ENCODE measurements at places on chromosomes 1 and 21.

GRCh38 chr1:246815693-246816270 lies 91.6 kb downstream of the SCCPDH start:
- no peak for DNase-seq

- DNase-seq: no peak
Measured at GRCh38 chr1:162093095-162093494, 23.6 kb downstream of the NOS1AP start.

GRCh38 chr1:212958175-212958574 lies 7.8 kb downstream of the VASH2 start:
- DNase-seq: no peak

GRCh38 chr1:36689992-36690391 lies 207.3 kb upstream of the CSF3R start:
- no peak for DNase-seq

DNA sequence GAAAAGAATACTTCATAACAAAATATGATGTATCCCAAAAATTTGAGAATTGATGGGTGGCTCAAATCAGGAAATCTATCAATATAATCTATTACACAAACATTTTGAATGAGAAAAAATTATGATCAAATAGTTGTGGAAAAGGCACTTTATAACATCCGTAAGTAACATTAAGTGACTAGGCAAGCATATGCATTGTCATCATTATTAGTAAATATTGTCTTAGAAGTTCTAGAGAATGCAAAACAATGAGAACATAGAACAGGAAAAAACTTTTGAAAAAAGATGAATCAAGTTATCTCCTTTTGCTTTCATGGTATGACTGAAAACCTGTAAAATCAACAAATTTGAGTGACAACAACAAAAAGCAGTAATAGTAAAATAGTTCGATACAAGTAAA lies 42.9 kb downstream of the VCAM1 start:
- no peak for DNase-seq

DNA sequence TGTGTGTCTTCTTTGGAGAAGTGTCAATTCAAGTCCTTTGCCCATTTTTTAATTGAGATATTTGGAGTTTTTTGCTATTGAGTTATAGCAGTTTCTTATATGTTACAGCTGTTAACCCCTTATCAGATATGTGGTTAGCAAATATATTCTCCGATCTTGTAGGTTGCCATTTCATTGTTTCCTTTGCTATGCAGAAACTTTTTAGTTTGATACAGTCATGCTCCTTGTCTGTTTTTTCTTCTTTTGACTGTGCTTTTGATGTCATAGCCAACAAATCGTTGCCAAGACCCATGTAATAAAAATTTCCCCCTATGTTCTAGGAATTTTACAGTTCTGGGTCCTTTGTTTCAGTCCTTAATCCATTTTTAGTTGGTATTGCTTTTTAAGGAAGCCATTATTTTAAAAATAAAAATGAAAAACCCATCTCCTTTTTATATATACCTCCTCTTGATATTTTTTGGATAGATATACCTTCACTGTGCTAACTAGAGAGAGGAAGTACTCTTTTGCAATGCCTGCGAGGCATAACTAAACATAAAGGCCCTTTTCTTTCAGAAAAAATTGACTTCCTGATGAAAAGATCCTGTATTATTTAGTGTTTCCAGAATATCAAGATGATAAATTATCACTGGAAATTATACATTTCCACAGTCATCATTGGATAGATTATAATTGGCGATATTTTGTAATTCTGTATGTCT lies 127.8 kb downstream of the HS2ST1 start:
- DNase-seq: no peak

GRCh38 chr1:25128121-25128621 lies 104.1 kb downstream of the SYF2 start:
- DNase-seq: no peak

DNA sequence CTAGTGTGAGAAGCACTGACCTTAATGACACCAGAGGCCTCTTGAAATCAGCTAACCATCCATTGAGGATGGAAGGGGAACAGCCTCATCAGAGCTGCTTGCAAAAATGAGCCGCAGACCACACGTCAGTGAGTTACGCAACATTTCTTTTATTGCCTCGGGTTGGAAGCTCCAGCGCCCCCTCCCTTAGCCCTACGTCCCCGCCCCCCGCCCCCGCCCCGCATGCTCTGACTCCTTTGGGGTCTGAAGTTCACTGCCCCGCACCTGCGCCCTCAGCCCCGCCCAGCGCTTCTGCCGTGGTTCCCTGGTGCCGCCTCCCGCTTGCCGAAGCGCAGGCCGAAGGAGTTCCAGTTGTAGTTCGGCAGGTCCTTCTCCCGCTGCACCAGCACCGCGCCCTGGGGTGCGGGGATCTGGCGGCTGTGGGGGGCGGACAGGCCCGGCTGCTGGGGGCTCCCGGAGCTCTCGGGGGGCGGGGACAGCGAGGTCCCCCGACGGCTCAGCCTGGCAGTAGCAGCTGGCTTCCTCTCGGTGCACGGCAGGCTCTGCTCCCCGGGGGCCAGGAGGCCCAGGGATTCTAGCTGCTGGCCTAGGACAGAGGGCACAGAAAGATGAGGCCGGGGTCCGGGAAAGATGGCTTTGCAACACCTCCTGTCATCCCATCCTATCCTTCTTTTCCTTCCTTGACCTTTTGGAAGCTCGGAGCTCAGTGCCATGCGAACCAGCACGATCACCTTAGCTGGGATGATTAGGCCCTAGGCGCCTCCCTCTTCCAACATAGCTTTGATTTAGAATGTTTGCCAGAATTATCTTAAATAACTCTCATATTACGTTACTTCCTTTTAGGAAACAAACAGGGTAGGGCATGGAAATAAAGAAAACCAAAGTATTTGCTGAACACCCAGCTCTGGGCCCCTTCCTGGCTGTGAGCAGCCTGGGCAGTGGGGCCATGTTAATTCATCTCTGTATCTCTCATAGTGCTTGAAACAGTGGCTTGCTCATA lies 5.8 kb downstream of the KISS1 start:
- no peak for DNase-seq

GRCh38 chr1:16927711-16928485 lies 6.2 kb downstream of the CROCC start:
- DNase-seq: no peak

DNA sequence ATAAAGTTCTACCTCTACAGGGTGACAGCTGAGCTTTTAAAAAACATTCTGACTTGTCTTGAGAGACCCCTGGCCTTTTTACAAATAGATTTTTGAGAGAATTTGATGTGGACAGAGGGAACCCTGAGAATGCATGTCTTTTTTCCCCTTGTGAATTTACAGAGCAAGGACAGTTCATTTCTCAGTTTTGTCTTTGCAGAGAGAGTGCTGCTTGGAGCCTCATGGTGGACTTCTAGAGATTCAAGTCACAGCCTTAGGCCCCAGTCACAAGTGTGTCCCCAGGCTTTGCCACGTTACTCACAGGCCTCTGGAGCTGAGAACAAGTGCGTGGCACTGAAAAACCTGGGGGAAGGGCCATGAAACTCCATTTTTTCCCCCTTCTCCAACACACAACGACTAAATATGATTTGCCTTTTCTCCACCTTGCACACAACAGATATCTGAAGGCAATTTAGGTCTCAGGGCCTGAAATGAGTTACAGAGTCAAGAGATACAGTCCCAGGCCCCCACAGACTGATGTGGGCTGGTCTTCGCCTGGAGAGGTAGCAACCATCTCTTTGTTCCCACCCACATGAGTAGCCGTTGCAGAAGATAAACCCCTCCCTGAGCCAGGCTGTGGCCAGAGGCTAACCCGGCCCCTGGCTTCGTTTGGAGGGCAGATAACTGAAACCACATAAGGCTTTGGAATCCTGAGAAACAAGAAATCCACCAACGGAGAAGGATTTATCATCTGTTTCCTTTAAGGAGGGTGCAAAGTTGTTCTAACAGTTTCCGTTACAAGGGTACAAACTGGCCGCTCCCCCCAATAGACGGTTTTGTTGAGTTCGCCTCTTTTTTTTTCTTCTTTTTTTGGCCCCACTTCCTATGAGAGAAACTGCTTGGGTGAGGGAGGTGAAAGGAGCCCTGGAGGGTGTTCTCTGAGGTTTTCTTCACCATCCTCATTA lies 1.0 kb upstream of the PIGV start:
- DNase-seq: peak; percentile 58

GRCh38 chr1:48793863-48794262 lies 17.2 kb upstream of the BEND5 start:
- no peak for DNase-seq

DNA sequence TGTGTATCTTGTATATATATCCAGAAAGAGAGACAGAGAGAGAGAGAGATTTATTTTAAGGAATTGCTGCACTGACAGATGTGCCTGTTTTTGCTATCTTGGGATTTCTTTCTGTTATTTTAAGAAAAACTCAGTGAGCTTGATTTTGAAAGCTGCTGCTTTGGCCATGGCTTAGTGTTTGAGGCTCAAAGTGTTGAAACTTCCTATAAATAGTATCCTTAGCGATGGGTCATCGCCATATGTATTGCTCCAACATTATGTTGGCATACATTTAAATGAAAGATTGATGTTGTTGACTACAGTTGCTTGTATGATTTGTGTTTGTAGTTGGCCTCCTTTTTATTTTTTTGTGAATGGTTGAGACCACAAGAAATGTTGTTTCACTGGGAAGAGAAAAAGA lies 29.0 kb upstream of the NTPCR start:
- DNase-seq: no peak

DNA sequence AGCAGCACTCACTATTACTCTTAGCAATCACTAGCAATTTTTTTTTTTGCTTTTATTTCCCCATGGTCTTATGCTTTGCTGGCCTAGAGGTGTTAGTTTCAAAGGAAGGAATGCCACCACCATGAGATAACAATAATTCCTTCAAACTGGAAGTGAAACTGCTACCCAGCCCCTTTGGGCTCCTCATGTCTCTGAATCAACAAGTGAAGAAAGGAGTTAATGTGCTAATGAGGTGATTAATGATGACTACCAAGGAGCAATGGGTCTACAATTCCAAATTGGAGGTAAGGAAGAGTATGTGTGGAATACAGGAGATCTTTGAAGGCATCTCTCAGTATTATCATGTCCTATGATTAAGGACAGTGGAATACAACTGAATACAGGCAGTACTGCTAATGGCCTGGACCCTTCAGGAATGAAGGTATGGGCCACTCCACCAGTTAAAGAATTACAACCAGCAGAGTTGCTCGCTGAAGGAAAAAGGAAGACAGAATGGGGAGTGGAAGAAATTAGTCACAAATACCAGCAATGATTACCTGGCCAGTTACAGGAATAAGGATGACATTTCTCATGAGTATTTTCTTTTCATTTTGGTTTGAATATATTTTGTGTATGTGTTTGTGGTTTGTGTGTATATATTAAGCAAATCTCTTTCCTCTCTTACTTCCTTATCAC lies 652.9 kb downstream of the ADGRL2 start:
- DNase-seq: no peak

- no peak for DNase-seq
Measured at GRCh38 chr21:46038871-46039397, 57.4 kb downstream of the COL6A1 start.

DNA sequence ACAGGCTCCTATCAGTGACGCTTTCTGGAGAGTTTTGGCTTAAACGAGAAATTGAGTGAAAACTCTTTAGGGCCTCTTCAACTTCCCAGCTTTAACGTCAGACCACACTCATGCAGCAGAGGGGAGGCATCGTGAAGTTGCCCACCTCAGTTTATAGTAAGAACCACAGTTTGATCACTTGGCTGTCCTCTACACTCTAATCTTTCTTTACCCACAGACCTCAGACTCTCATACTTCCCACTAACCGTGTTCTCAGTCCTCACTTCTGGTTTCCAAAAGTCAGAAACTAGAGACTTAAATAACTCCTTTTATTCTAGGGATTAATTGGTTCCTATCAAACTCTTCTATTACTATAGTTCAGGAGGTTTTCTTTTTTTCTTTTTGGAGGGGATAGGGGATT lies 302.2 kb downstream of the NTNG1 start:
- DNase-seq: no peak

DNA sequence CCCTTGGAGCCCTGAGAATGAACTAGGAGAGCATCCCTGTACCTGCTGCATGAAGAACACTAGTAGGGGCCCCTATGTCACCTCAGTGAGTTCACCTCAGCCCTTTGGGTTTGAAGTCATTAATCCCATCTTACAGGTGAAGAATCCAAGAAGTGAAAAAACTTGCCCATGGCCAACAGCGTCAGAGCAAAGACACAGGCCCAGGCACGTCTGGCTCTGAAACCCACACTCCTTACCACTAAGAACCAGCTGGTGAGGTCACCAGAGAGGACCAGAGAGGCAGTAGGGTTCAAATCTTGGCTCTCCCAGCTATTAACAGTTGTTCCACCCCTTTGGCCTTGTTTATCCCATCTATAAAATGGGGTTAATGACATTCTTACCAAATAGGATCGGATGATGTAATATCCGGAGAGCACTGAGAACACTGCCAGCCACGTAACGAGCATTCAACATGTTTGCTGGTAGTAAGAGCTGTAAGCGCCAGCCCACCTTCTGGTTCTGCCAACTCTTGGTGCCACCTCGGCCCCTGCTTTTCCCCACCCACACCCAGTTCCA lies 8.8 kb downstream of the MATN1 start:
- DNase-seq: no peak

- DNase-seq: no peak
Measured at GRCh38 chr1:68780919-68781318, 284.0 kb upstream of the DEPDC1 start.

DNA sequence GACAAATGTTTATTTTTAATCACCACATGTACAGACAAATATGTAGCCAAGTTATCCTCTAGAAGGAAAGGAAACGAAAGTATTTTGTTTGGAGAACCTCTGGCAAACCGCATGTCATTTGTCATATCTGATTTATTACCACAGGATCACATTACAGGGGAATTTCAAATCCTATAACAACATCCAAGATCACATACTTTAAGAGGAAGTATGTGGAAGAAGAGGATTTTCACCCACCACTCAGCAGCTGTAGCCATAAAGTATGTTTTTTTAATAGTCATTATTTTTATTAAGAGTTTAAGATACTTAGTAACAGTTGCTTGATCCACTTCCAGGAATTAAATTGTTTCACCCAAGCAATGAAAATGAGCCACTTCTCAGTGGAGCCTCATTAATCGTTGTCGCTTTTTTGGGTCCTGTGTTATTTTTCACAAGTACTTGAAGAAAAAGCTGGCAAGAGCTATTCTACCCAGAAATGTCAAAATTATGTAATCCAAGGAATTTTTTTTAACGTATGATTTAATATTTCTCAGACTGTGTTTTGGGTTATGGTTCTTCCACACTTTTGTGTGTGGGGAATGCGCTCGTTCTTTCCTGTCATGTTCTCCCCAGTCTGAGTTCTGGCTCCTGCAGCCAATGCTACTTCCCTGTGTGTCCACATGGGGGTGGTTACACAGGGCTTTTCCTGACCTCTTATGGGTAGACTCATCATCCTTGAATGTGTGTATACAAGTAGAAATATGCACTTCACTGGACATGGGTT lies 6.9 kb downstream of the SERTAD4 start:
- no peak for DNase-seq

GRCh38 chr1:30809514-30810263 lies 52.1 kb upstream of the LAPTM5 start:
- no peak for DNase-seq

DNA sequence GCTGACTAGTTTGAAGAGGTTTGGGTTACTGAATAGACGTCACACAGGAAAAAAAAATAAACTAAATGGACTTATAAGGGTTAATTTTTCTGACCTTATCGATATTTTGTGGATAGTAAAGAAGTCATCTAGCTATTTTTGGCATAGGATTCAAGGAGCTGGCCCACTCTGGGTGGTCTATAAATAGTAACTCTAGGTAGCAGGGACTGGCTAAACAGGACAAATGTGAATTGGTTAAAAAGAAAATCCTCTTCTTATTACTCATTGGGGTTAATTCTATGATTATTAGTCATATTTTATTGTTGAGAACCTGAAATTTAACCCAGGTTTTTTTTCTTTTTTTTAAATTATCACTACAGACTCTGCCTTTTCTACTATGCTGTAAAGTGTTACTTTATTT lies 61.7 kb downstream of the ATF6 start:
- DNase-seq: no peak
